ENCODE measurements at places on chromosomes 2 and 18. TPM values are rescaled to one million over a fixed set of nuclear protein-coding genes. Genes with fewer than 3 reads are reported as not detected.

SRD5A2 gene
- not detected for total RNA-seq

CROCC2 gene
- not detected for total RNA-seq

RTKN gene
- 29.5 TPM for total RNA-seq

EGR4 gene
- total RNA-seq, result 0.34 TPM

AP1S3 gene
- total RNA-seq, result 29.0 TPM

GLI2 gene
- total RNA-seq, result 26.5 TPM

IL1F10 gene
- total RNA-seq, result not detected

MYCN gene
- not detected for total RNA-seq

ATP5F1A gene
- total RNA-seq, result 302 TPM

TMEM247 gene
- not detected for total RNA-seq

CFC1 gene
- total RNA-seq, result not detected

FEV gene
- not detected for total RNA-seq

RALB gene
- total RNA-seq, result 83.8 TPM

BOLL gene
- total RNA-seq, result not detected

ST6GAL2 gene
- 15.6 TPM for total RNA-seq

PAX8 gene
- total RNA-seq, result 1.1 TPM

NABP1 gene
- 13.7 TPM for total RNA-seq

RAB6C gene
- total RNA-seq, result not detected

ACTG2 gene
- 0.17 TPM for total RNA-seq

TRABD2A gene
- 10.1 TPM for total RNA-seq

Data from A549 treated with RU486 at 1 μM for 4 hours (cell line).